ENCODE measurements at places on chromosomes 1 and 21. TPM values are rescaled to one million over a fixed set of nuclear protein-coding genes. Genes with fewer than 3 reads are reported as not detected.

GRCh38 chr21:46604975-46605766 is at the start of gene S100B:
TSS of gene S100B (minus strand) at chr21:46605082. CDS start at chr21:46602415, 2,667 bp downstream.
- DNase-seq = no peak

GRCh38 chr1:101122452-101123166 is 97.0 kb upstream of the DPH5 start:
- DNase-seq = no peak

GRCh38 chr1:30883389-30884172 is 25.0 kb downstream of the SDC3 start:
- DNase-seq = no peak

The CD5L gene
- total RNA-seq = not detected

DNA sequence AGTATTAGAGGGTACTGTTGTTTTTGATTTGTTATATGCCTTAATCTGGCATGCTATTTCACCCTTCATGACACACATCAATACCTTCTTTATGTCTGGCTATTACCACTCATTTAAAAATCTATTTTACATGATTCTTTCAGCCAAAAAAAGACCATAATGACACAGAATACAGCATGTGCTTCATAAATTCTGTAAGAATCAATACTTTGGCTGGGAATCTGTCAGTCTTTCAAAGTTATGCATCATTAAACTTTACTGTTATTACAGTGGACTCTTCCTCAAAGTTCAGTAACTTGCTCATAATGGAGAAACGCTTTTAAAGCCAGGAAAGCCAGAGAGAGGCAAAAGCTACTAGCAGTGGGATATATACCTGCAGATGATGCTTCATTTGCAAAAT is 247.2 kb upstream of the ADGRL2 start:
- DNase-seq = no peak

Measured in dermis microvascular lymphatic vessel endothelial cell (primary cell).